Epithelial cell of umbilical artery (primary cell): ENCODE measurements at places on chromosomes 7 and 10. TPM values are rescaled to one million over a fixed set of nuclear protein-coding genes. Genes with fewer than 3 reads are reported as not detected.

NPTX2 gene
- total RNA-seq, result 0.91 and 2.6 TPM in 2 replicates

MCM10 gene
- 13.3 and 16.0 TPM in 2 replicates for total RNA-seq

WNT2 gene
- total RNA-seq, result not detected in 2 replicates

VAX1 gene
- total RNA-seq, result not detected in 2 replicates

TMEM229A gene
- total RNA-seq, result not detected in 2 replicates

CYP26C1 gene
- 0.32 and 1.4 TPM in 2 replicates for total RNA-seq

MEOX2 gene
- total RNA-seq, result 3.2 and 34.5 TPM in 2 replicates
